Fibroblast of skin of right quadriceps (primary cell): ENCODE measurements at places on chromosomes 11 and 22.
A peak's percentile ranks its signal among the peaks of the same experiment; 100 is the strongest.

DNA sequence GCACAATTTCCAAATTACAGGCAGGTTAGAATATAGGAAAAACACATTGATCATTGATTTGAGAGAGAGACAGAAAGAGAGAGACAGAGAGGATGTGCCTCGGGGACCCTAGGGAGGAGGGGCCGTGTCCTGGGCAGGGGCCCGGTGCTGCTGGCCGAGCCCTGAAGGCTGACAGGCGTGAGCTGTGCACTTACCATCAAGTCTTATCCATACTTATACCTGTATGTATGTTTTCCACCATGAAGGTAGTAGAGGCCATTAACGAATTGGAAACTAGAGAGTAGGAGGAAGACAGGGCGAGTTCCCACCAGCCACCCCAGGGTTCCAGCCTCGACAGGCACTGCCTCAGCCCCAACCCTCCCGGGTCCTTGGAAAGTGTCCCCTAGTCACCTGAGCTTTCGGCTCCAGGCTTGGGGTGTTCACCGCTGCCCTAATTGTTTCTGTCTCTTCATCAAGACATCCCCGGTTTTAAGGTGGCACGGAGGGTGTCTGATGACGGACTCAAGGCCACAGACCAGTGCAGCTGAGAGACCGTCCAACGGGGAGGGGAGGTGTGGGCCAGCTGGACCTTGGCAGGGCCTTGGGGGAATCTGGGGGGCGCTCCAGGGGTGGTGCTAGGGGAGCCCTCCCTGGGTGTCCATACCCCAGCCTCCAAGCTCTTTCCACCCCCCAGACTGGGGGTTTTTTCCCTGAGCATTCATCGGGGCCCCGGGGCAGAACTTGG, 431.3 kb downstream of the TBC1D22A start:
- DNase-seq: no peak

DNA sequence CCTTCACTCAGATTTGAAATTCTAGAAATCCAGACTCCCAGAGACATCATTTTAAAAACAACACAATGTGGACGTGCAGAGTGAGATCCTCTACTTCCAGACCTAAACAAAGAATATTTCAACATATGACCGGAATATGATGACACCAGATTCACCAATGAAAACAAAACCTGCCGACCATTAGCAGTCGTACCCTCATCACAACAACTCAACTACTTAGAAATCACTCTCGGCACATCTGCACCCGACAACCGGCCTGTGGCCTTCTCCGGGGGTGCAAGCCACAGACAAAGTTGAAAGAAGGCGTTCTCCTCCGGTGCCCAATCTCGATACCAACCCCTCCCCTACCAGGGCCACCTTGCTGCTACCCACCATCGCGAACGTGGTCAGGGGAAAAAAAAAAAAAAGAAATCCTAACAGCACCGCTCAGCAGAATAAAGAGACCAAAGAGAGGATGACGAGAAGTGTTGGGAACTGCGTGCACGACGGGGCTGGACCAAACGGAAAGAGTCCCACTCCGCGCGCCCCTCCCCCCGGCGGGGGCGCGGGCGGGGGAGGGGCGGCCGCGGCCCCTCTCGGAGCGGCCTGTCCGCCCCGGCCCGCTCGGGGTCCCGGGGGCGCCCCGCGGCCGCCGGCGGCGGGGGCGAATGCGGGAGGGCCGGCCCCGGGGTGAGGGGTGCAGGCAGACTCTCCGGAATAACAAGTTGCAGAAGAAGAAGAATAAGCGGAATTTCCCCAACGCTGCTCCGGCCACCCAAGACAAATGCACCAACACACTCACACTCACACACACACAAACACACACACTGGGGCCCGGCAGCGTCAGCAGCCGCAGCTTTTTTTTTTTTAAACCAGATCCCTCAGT, 1.7 kb downstream of the PHF21A start:
- DNase-seq: peak; percentile 67

- no peak for DNase-seq
Observed at GRCh38 chr11:33924341-33924740, 32.5 kb upstream of the LMO2 start.

- peak; percentile 66 for DNase-seq
Observed at GRCh38 chr11:59135648-59136461, 6.8 kb upstream of the FAM111A start.

DNA sequence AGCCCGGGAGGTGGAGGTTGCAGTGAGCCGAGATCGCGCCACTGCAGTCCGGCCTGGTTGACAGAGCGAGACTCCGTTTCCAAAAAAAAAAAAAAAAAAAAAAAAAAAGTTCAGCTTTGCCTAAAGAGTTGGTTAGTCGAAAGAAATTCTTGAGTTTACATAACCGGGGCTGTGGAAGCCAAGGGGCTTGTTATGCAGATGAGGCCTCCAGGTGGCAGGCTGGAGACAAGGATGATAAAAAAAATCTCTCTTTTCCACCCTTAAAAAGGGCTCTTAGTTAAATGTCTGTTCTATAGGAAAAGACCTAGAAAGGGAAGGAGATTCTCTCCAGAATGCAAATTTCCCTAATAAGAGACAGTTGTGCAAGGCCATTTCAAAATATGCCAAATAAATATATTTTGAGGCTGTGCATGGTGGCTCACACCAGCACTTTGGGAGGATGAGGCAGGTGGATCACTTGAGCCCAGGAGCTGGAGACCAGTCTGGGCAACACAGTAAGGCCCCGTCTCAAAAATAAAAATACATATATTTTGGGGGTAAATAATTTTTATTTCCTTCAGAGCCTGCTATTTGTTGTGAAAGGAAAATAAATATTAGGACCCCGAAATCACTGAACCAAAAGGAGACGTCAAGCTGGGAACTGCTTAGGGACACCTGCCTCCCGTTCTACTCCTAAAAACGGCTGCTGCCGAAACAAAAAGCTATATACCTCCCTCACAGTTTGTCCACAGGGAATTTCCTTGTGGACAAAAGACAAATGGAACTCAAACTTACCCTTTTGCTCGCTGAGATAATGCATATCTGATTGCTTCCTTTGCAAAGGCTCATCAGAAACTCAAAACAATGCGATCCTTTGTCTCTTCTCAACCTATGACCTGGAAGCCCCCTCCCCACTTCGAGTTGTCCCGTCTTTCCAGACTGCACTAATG, 2.4 kb upstream of the IFITM2 start:
- peak; percentile 77 for DNase-seq

DNA sequence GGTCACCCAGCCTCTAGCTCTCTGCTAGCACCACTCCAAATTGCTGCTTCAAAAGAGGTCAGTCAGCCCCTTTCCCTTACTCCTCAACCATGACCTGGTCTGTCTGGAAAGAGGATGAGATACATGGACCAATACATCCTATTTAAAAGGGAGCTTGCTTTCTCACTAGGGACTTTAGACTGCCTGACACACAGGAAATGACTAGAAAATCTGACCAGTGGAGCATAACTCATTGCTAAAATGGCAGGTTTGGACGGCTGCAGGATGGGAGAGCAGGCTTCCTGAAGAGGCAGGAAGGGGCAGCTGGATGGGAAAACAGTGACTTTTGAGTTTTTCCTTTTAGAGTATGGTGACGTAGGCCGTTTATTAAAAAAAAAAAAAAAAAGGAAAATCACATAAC, 25.3 kb downstream of the STIM1 start:
- peak; percentile 28 for DNase-seq

- no peak for DNase-seq
Observed at GRCh38 chr11:96267496-96268032, 75.4 kb downstream of the MAML2 start.

DNA sequence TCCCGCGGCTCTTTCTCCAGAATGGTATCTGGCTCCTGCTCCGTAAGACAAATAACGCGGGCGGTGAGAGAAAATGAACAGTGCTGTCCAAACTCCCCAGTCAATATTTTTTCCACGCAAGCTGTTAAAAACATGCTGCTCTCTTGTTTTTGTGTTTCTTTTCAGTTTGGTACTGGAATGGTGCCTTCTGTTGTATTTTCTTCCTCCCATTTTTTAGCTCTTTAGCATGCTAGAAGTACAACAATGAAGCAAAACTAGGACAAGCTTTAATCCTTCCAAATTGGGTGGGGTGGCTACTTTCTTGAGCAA, 599 bp upstream of the PPP2R1B start:
- DNase-seq: no peak
